CMK (cell line): ENCODE measurements at places on chromosomes 7 and 10.

DNA sequence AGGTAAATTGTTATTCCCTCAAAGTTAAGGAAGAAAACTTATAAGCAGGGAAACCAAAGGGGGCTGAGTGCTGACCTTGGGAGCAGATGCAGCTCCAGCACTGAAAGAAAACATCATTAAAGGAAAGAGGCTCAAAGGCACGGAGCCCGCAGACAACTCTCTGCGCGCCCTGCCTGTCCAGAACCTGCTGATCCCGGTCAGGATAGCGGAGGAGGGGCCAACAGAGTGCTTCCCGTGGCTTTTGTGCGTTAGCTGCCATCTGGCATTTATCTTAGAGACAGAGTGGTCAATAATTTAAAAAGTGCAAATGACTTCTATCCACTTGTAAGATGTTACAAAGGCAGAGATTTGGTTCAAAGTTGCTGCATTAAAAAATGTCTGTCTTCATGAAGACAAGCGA, 162.1 kb downstream of the FANK1 start:
- DNase-seq, result no peak

DNA sequence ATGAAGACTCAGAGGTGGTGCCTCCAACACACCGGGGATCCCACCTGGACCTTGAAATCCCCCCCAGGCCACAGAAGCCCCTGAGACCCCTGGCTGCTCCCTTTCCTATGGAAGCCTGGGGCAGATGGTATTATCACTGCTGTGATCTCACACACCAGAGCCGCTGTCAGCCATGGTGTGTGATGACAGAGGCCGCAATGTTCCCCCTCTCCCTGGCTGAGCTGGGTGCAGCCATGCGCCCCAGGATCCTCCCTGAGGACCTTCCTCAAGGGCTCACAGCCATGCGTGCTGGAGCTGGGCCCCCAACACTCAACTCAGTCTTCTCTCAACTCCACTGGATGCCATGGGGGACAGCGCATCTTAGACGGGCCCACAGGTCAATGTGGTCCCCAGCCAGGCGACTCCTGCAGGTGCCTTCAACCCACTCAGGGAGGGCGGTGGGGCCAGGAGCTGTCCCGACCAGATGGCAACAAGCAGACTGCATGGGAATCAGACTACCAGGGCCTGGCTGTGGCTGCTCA, 44.9 kb downstream of the VIPR2 start:
- no peak for DNase-seq

- DNase-seq, result no peak
Observed at GRCh38 chr7:86629-87028, 105.7 kb upstream of the FAM20C start.

DNA sequence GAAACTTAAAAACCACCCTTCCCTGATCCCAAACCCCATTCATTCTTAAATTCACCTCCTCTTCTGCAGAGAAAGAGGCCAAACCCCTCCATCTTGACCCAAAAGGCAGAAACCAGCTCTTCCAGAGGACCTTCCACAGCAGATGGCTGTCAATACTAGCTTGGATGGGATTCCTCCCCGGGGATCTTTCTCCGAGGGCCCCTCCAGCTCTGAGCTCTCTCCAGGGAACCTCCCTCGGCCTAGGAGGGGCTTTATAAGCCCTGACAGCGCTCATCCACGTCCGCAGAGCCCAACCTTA, 5.4 kb downstream of the TNRC18 start:
- DNase-seq, result no peak

GRCh38 chr7:34823650-34824258, 165.7 kb downstream of the NPSR1 start:
- DNase-seq, result no peak

GRCh38 chr7:137820677-137821420, 25.9 kb downstream of the DGKI start:
- no peak for DNase-seq

DNA sequence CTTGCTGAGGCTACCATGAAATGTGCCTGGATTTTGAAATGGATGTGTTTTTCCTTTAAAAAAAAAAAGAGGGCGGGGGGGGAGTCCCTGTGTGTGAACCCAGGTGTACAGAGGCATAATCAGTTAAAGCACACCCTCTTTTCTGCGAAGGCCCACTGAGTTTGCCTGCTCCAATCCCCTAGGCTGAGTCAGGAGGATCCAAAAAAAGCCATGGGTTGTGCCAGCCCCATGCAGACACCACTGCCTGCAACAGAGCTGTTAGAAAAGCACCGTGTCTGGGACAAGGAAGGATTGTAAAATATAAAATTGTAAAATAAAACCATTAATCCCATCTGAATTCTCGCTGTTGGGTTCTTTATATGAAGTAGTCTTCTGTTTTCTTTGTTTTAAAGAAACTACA, 217.9 kb downstream of the ADAM12 start:
- no peak for DNase-seq

- DNase-seq, result no peak
Observed at GRCh38 chr7:99409192-99409572, 413 bp downstream of the BUD31 start.

GRCh38 chr10:114071178-114071577, 27.5 kb downstream of the ADRB1 start:
- no peak for DNase-seq

GRCh38 chr7:104536956-104537355, 208.6 kb downstream of the LHFPL3 start:
- DNase-seq, result no peak

DNA sequence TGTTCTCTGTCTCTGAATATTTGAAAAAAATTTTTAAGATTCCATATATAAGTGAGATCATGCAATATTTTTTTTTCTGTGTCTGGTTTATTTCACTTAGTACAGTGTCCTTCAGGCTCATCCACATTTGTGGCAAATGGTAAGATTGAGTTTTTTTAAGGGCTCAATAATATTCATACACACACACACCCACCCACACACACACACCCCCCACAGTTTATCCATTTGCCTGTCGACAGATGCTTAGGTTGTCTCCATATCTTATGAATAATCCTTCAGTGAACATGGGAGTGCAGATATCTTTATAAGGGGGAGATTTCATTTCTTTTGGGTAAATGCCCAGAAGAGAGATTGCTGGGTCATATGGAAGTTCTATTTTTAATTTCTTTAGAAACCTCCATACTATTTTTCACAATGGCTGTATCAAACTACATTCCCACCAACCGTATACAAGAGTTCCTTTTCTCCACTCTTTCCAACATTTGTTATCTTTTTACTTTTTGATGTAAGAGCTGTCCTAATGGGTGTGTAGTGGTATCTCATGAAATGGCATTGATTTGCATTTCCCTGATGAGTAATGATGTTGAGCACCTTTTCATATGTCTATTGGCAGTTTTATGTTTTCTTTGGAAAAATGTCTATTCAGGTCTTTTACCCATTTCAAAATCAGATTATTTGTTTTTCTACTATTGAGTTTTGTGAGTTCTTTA, 35.0 kb downstream of the AUTS2 start:
- no peak for DNase-seq

- no peak for DNase-seq
Observed at GRCh38 chr7:7292608-7293007, 110.3 kb downstream of the C1GALT1 start.

GRCh38 chr7:134770676-134771075, 8.8 kb upstream of the CALD1 start:
- no peak for DNase-seq

GRCh38 chr7:151426904-151427704, 12.8 kb downstream of the CRYGN start:
- DNase-seq, result no peak

- no peak for DNase-seq
Observed at GRCh38 chr7:80359476-80359875, 152.4 kb downstream of the GNAT3 start.

DNA sequence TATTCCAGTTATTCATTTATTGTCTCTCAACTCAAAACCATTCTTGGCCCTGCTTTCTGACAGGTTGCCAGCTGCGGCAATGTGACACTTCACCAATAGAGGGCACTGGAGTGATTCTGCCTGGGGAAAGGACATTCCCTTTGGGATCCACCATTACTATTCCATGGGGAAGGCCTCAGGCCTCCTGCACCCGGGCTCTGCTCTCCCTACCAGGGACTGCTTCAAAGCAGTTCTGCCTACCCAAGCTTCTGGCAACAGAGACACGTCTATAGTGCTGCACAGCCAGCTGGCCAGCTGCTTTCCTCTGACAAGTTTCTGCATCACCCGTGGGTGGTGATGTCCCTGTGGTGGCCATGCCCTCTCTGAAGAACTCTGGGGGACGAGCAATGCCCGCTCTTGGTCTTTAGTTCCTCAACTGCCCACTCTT, 163.8 kb downstream of the ELMO1 start:
- no peak for DNase-seq

DNA sequence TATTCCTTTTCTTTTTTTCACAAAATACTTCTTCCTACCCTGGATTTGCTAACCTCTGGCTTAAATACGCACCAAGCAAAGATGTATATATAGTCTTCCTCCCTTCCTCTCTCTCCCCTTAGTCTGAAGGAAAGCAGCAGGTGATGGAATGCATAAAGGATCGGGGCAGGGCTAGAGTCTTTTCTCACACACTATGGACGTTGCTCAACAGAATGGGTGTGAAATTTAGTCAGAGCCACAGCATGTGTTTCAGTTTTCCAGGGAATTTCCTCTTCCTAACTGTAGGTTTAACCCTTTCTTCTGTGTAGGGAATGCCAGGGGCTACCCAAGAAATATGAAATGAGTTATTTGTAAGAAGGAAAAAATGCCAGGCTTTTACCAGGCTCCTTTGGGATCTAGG, 71.4 kb upstream of the NFKB2 start:
- no peak for DNase-seq

DNA sequence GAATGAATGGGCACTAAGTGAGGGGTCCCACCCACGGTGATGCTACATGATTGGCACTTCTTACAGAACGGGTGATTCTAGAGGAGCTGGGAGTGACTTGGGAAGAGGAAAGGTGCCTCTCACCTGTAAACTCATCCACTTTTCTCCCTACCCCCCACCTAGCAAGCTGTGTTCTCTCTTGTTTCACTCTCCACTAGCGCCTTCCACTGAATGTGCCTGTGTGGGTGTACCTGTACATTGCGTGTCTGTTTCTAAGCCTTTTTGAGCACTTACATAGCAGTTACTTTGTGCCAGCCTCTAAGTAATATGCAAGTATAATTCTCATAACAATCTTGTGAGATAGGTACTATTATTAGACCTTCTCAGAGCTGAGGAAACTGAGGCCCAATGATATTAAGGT, 133.7 kb upstream of the AGK start:
- DNase-seq, result no peak

DNA sequence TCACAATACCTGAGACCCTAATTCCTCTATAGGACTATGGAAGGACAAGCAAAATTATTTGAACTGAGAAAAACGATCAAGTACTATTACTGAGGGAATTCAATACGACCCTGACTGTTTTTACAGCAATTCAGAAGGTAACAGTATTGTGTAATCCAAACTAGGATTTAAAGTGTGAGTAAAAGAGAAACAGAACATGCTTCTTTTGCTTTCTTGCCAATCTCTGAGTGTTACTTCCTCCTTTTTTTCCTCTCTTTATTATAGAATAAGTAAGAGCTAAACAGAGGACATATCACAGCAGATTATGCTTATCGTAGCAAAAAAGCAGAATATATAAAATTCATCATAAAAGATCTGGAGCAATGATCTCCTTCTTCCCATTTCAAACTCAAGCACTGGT, 292.1 kb downstream of the THSD7A start:
- no peak for DNase-seq

- no peak for DNase-seq
Observed at GRCh38 chr10:61943674-61944378, 42.3 kb downstream of the ARID5B start.

- no peak for DNase-seq
Observed at GRCh38 chr10:89053555-89053954, 63.0 kb downstream of the FAS start.

GRCh38 chr10:61964059-61964709, 62.7 kb downstream of the ARID5B start:
- DNase-seq, result no peak

- no peak for DNase-seq
Observed at GRCh38 chr10:29730458-29730857, 95.7 kb upstream of the SVIL start.

- DNase-seq, result no peak
Observed at GRCh38 chr7:584820-585219, 65.2 kb upstream of the PDGFA start.

- no peak for DNase-seq
Observed at GRCh38 chr7:136709876-136710275, 158.6 kb upstream of the CHRM2 start.

DNA sequence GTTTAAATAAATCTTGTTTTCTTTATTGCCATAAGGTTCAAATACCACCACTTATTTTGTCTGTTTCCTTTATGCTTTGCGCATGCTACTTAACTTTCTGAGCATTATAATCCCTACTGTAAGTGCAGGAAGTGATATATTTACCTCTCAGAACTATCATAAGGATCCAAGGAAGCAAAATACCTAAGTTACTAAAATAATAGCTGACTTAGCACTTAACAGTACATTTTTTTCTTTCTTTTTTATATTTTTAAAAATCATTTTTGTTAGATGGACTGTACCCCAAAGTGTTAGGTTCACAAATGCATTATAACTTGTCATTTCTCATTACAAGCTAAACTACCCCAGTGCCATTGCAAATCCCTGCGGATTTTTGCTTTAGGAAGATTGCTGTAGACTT, 663.8 kb downstream of the SUGCT start:
- no peak for DNase-seq

- DNase-seq, result no peak
Observed at GRCh38 chr7:47634273-47634672, 52.4 kb upstream of the TNS3 start.

GRCh38 chr7:46542076-46542475, 621.0 kb upstream of the IGFBP3 start:
- no peak for DNase-seq
